NCI-H187 (cell line): ENCODE measurements at places on chromosomes 7 and 10.

GRCh38 chr10:23376229-23376655, 31.6 kb upstream of the C10orf67 start:
- no peak for DNase-seq

DNA sequence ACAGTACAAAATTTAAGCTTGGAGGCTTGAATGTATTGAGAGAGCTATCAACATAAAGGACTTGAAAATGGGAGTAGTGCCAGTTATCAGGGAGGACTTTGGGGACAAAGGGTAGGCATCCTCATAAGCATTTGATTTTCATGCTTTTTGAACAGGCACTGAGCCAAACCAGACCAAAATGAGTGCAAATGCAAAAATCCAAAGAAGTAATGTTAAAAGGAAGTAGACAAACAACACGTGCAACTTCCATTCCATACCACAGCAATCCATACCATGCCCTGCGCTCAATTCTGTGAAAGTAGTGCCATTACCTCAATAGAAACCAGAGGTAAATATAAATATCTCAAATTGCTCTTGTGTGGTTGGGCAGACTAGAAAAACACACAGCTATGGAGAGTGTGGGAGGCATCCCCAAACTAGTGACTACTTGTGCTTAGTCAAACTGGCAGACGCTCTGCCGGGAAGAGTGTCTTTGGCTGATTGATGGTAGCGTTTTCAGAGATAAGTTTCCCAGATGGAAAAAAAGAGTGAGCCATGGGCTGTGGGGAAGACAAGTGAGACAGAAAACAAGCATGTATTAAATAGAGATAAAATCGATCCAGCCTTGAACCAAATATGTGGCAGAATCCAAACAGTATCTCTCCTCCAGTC, 161.5 kb downstream of the CREB5 start:
- DNase-seq = no peak

- DNase-seq = no peak
Measured at GRCh38 chr7:14069961-14070360, 80.5 kb upstream of the ETV1 start.

DNA sequence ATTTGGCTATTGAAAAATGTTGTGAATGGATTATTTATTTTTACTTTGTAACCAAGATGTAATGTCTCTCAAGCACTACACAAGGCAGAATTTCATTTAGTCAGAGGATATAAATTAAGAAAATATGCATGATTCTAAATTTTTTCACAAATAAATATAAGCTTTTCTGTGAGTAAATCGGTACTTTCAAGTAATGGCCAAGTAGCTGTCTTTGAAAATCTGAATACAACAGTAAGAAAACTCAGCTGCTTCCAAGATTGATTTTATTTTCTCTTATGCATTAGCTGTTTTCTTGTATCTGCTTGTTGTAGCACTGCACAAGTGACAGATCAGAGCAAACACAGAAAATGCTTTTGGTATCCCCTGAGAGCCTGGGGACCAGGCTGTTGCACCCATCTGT, 998.5 kb upstream of the GHITM start:
- DNase-seq = no peak
